ENCODE measurements at places on chromosomes 16 and 17.

- no peak for DNase-seq
Observed at GRCh38 chr17:17246879-17247278, 9.9 kb upstream of the FLCN start.

DNA sequence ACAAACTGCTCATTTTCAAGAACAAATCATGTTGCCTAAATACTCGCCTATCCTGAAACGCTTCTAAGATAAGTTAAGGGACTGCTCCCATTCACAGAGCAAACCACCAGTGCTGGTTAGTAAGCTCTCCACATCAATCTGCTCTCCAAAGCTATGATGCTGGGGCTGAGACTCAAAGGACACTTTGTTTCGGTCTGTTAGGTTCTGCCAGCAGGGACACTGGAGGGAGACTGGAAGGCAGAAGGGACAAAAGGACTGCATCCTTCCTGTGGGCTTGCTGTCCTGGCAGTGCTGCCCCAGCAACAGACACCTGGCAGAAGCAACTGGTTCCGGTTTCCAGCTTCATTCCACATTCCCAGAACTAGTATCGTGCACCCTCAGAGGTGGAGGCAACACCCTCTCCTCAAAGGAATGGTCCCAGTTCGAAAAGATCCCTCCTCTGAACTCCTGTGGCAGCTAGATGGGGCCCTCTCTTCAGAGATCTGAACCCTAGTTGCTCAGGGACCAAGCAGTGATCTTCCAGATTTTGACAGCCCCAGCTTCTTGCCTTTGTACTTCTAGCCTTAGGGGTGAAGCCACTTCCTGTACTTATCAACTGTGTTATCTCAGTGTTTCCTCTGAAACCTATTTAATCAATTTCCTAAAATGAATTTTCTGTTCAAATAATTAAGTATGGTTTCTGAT lies 73.4 kb upstream of the GSG1L start:
- DNase-seq, result no peak

- DNase-seq, result peak; percentile 76
Observed at GRCh38 chr16:53892155-53892554, 188.2 kb downstream of the FTO start.

- no peak for DNase-seq
Observed at GRCh38 chr16:55571191-55571897, 4.9 kb downstream of the CAPNS2 start.

DNA sequence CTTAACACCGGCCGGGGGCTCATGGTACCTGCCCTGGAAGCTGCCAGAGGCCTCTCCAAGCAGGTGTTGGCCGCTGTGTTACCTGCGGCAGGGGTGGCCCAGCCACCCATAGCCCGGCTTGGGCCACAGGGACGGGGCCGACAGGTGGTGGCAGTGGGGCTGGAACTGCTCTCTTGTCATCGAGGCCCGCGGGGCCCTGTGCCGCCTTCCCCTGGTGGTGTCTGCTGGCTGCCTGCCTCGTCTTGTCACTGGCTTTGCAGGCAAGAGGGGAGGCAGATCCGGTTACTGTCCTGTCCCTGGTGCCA lies 27.1 kb downstream of the GSE1 start:
- no peak for DNase-seq
